Body of pancreas (tissue), 4 donors: ENCODE measurements at places on chromosomes 4 and X. TPM values are rescaled to one million over a fixed set of nuclear protein-coding genes. Genes with fewer than 3 reads are reported as not detected.

DNA sequence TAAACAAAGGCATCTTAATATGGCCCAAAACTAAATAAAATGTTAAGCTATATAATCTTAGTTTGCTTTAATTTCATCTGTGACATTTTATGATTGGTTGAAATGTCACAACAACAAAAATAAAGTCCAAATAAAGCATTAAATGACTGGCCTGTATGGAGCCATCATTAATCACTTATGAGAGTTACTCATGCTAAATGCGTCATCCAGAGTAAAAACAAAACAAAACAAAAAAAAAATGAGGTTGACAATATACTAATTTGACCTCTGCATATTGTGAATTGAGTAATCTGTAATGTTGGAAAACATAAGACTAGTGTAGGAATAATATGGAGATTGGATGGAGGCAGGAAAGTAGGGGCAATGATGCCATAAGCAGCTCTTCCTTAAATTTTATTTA lies 139.7 kb downstream of the MAPK10 start:
- DNase-seq: no peak

- DNase-seq: peak; percentile 22
These were observed 514.5 kb downstream of the INPP4B start for GRCh38 chr4:142331646-142332045.

DNA sequence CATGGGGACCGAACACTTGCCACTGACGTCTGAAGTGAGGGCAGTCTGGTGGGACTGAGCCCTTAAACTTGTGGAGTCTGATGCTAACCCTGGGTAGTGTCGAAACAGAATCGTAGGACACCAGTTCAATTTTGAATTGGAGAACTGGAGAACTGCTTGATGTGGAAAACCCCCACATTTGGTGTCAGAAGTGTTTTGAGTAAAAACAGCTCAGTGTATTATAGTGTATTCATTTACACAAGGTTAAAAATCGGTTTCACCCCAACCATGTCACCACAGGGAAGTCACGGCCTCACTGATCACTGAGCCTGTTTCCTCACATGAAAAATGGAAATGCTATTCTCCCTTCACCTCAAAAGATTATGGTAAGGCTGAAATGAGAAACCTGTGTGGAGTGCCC lies 21.9 kb downstream of the PIN4 start:
- DNase-seq: no peak

DNA sequence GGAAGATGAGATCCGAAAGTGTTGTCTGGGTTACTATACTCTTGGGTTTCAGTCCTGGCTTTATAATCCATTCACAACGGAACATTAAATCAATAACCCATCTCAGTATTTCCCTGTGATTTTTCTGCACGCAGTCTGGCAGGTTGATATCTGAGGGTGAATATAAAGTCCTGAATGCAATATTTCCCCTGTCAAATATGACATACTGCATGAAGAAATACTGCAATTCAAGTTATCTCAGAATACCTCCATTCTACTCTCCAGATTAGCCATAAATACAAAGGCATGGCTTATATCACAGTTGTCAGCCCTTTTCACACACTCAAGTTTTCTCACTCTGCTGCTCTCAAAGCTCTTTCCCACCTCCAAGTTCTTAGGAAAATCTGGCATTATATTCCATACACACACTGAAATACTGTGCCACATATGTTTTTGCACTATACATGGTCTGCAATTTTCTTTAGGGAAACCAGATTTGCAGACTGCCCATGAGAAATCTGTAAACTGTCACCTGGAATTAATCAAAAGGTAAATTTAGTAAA lies 64.7 kb downstream of the WDFY3 start:
- DNase-seq: no peak

The LEF1 gene
- total RNA-seq: 5.6 TPM
